ENCODE measurements at places on chromosomes 7 and 10. TPM values are rescaled to one million over a fixed set of nuclear protein-coding genes. Genes with fewer than 3 reads are reported as not detected.

DNA sequence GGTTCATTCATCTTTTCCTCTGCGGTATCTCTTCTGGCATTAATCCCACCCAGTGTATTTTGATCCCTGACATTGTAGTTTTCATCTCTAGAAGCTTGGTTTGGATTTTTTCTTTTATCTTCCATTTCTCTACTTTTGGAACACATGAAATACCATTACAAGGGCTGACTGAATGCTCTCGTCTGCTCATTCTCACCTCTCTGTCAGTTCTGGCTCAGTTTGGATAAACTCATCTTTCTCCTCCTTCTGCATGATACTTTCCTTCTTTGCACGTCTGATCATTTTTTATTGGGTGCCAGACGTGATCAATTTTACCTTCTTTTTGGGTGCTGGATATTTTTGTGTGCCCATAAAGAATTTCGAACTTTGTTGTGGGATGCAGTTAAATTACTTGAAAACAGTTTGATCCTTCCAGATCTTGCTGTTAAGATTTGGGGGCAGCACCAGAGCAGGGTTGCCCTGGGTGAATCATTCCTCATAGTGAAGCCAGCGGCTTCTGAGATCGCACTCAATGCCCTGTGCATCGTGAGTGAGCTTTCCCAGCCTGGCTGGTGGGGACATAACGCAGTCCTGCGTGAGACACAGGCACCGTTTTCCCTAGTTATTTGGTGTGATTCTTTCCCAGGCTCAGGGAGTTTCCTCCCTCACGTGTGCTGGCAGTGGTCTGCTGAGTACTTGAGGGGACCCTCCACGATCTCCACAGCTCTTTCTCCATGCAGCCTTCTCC is 53.8 kb downstream of the LHPP start:
- DNase-seq, result no peak

DNA sequence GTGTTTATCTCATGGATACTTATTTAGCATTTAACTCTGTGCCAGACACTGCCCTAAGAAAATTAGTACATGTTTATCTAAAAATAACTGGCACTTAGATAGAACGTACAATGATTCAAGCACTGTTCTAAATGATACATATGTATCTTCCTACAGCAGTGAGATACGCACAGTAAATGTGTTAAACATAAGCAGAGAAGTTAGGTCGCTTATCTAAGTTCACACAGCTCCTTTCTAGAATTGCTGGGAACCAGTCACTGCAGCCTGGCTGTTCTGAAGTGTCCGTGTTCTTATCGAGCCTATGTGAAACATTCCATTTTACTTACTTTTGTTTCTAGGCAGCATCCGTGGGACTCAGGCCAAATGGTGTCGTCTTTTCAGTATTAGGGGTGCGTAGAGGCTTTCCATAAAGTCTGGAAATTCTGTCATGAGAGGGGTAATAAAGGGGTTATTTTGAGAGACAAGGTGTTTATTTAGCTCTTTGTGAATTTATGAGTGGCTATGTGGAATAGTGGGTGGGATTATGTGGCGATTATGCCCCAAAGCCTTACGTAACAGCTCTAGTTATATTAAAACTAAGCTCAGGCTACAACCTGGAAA is 186.9 kb downstream of the SND1 start:
- no peak for DNase-seq

DNA sequence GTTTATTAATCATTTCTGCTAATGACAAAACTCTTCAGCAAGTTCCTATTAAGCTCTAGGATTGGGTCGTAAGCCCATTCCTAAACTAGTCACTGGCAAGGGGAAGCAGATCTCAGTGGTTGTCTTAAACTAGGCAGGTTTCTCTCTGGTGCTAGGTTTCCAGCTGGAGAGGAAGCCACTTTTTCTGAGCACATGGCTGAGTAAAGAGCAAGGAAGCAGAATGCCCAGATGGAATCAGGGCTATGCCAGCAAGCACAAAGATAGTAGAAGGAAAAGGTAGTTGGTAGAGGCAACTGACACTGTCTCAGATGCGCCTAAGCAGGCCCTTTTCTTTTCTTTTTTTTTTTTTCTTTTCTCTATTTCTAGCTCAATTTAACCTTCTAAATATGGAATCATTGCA is 224.9 kb downstream of the EXOC4 start:
- no peak for DNase-seq

- no peak for DNase-seq
These were observed 50.8 kb downstream of the ITPRID1 start for GRCh38 chr7:31564661-31565060.

- no peak for DNase-seq
These were observed 107.7 kb upstream of the TMEM168 start for GRCh38 chr7:112897839-112898431.

DNA sequence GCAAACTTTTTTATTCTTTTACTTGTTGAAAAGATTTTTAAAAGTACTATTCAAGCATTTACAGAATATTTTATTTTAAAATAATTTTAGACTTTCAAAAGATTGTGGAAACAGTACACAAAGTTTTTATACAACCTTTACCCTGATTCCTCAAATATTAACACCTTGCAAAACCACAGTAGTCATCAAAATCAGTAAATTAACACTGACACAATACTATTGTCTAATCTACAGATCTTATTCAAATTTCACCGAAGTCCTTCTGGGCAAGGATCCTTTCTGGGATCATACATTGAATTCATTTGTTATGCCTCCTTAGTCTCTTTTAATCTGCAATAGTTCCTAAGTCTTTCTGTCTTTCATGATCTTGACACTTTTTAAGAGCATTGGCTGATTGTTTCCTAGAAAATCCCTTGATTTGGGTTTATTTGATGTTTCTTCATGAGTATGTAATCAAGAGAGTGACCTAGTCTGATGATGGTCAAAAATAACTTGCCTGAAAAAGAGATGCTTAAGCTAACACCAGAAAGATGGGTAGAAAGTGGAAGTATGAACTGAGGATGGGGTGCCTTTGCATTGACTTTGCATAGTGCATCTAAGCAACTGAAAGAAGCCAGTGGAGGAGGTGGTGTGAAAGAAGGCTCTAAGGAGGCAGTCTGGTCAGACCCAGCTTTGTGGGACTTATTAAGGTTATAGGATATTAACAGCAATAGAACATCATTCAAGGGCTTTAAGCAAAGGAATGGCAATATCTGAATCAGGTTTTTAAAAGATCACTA is 9.7 kb downstream of the STAMBPL1 start:
- DNase-seq, result no peak

GRCh38 chr7:7237201-7237977 is 55.0 kb downstream of the C1GALT1 start:
- DNase-seq, result no peak

DNA sequence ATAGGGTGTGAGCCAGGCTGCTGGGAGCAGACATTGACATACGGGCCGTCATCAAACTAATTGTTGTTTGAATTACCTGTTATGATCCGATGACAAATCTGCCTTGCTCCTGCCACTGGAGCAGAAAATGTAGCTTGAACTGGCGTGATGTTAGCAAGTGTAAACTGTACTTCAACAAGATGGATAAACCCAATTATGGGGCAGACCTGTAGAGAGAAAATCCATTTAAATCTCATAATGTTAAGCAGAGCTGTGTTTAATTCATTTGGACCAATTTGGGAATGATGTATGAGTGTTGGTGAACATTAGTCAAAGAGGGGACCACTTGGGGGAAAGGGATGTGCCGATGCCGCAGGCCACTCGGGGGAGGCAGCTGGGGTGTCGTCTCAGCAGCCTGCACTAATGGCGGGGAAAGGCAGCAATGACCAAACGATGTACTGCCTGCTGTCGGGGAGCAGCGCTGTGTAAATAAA is 27.4 kb downstream of the TCF7L2 start:
- no peak for DNase-seq

GRCh38 chr7:34156336-34156735 is 251.0 kb downstream of the BMPER start:
- DNase-seq, result no peak

DNA sequence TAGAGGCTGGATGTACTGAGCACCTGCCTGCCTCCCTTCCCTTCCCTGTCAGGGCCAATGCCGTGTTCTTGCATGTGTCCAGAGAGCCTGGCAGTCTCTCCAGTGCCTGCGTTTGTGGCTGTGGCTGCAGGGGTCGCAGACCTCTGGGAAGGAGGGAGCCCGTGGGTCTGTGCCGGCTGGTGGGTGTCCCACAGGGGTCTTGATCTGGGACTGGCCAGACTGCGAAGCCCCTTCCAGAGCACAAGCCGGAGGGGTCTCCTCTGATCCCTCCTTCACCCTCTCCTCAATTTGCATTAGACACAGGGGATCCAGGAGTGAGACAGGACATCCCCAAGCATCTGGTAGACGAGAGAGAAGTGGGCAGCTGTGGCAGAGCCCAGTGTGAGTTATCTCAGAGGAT is 199.2 kb downstream of the ADARB2 start:
- DNase-seq, result no peak

DNA sequence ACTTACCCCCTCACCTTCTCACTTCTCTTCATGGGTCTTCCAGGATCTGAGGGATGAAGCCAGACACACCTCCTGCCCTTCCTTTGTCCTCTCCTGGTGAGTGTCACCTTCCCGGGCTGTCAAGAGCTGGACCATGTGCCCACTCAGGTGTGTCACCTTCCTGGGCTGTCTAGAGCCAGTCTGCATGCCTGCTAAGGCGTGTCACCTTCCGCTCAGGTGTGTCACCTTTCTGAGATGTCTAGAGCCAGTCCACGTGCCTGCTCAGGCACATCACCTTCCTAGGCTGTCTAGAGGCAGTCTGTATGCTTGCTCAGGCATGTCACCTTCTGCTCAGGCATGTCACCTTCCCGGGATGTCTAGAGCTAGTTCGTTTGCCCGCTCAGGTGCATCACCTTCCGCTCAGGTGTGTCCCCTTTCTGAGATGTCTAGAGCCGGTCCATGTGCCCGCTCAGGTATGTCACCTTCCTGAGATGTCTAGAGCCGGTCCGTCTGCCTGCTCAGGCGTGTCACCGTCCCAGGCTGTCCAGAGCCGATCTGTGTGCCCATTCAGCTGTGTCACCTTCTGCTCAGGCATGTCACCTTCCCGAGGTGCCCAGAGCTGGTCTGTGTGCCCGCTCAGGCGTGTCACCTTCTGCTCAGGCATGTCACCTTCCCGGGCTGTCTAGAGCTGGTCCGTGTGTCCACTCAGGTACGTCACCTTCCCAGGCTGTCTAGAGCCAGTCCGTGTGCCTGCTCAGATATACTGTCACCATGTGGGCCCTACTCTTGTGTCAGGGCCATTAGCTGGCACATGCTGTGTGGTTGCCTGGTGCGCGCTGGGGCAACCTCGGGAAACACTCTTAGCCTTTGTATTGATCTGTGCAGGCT is 245.3 kb downstream of the EBF3 start:
- no peak for DNase-seq

- DNase-seq, result no peak
These were observed 99.9 kb downstream of the GPR26 start for GRCh38 chr10:123766012-123766411.

GRCh38 chr10:1745780-1746456 is 8.6 kb upstream of the ADARB2 start:
- peak; percentile 87 for DNase-seq

DNA sequence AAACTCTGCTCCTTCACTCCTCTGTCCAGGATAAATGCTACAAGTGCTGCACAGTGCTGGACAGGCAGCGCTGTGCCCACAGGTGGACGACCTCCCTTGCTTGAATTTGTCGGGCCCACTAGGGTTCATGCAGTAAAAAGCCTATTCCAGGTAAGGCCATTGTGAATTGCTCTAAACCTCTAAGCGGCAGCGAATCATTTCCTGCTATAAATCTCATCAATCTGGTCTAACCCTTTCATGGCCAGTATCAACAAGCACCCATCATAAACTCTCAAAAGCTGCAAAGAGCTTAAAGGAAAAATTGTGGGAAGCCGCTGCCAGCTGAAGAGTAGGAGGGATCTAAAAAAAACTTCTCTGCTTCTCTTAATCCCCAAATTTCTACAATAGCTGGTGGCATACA is 134.2 kb downstream of the SLC25A13 start:
- no peak for DNase-seq

DNA sequence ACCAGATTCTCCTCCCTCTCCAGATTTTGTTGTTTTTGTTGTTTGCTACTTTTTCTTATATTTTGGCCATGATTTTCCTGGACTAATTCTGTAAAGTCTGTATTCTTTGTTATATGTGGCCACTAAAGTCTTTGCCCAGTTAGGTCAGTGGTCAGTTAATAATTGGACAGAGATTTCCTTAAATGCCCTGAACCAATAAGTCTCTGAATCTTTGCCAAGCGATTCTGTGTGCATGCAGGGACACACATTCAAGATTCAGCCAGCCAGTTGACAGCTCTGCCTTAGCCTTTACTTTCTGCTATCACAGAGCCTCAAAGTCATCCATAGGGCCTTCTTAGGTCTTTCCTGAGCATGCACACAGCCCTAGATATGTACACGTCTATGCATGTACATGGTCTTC is 11.0 kb upstream of the COL17A1 start:
- no peak for DNase-seq

GRCh38 chr7:67348171-67348570 is 351.5 kb downstream of the TYW1 start:
- peak; percentile 26 for DNase-seq

GRCh38 chr7:28688651-28689050 is 269.5 kb downstream of the TRIL start:
- DNase-seq, result no peak

DNA sequence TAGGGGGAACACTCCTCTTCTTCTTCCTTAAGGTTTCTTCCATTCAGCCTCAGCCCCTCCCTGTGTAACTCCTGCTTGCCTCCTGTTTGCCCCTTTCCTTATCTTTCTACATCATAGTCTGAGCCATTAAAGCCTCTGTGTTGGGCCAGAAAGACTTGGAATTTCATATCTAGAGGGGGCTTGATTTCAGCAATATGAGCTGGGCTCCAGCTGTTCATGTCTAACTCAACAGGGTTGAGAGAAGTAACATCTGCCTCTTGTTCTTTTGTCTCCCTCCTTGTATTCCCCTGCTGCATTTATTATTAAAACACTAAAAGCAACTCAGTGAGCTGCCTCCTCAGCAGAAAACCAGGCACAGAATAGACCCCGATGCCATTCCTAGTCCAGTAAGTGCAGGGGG is 17.6 kb downstream of the SEC24C start:
- no peak for DNase-seq

DNA sequence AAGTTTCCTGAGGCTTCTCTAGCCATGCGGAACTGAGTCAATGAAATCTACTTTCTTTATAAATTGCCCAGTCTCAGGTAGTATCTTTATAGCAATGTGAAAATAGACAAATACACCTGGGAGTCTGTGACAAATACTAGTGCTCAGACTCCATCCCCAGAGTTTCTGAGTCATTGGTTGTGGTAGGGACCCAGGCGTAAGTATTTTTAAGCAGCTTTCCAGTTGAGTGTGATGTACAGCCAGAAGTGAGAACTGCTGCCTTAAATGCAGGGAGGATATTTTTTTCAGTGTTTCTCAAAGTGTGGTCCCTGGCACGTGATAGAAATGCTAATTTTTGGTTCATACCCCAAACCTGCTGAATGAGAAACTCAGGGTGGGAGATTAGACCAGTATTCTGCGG is 121.7 kb downstream of the SORCS3 start:
- no peak for DNase-seq

GRCh38 chr10:110395350-110396283 is 90.9 kb upstream of the SMNDC1 start:
- DNase-seq, result no peak

The TLX1 gene
- total RNA-seq, result not detected

The LRGUK gene
- 0.17 TPM for total RNA-seq

The MMD2 gene
- not detected for total RNA-seq

The SMKR1 gene
- not detected for total RNA-seq
